ENCODE measurements at places on chromosomes 2 and 18. TPM values are rescaled to one million over a fixed set of nuclear protein-coding genes. Genes with fewer than 3 reads are reported as not detected.

NAPG gene
- 21.0 TPM for total RNA-seq

L3MBTL4 gene
- total RNA-seq = 0.05 TPM

SERPINB7 gene
- not detected for total RNA-seq

ZNF24 gene
- 47.8 TPM for total RNA-seq

TXNDC2 gene
- total RNA-seq = not detected

SIX3 gene
- not detected for total RNA-seq

SLC19A3 gene
- total RNA-seq = not detected

SLC16A14 gene
- 0.79 TPM for total RNA-seq

REG1A gene
- total RNA-seq = not detected

NYAP2 gene
- not detected for total RNA-seq

GRCh38 chr2:50650403-50650810 lies 381.5 kb downstream of the NRXN1 start:
- H3K36me3 ChIP-seq = no peaks in the 10 kb centered on the region
- DNase-seq = no peak
- H3K27me3 ChIP-seq = no peaks in the 10 kb centered on the region
- H3K27ac ChIP-seq = no peak overlapping the region
- no peak overlapping the region for H3K4me3 ChIP-seq
- H3K4me1 ChIP-seq = no peaks in the 10 kb centered on the region

GRCh38 chr18:50179465-50179864 lies 15.5 kb downstream of the MYO5B start:
- H3K4me1 ChIP-seq = no peaks in the 10 kb centered on the region
- no peaks in the 10 kb centered on the region for H3K36me3 ChIP-seq
- no peak overlapping the region for H3K4me3 ChIP-seq
- no peak for DNase-seq

DNA sequence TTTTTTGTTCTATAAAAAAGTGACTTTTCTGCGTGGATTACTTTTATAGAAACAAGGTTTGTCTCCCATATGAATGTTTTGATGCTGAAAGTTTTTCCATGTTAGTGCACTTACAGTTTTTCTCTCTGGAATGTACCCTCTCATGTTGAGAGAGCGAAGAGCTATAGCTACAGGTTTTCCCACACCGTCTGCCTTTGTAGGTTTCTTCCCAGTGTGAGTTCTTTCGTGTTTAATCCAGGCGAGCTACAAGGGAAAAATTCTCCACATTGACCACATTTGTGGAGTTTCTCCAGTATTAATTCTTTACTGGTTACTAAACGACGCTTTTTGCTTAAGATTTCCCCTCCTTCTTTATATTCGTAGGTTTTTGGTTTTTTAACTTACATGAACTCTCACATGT lies 85.1 kb downstream of the ACSL3 start:
- no peaks in the 10 kb centered on the region for H3K36me3 ChIP-seq
- DNase-seq = no peak
- no peak overlapping the region for H3K4me3 ChIP-seq
- peaks cover 14% of the 10 kb centered on the region for H3K4me1 ChIP-seq
- no peaks in the 10 kb centered on the region for H3K27me3 ChIP-seq
- no peak overlapping the region for H3K27ac ChIP-seq

GRCh38 chr2:134181219-134181618 lies 72.7 kb upstream of the MGAT5 start:
- peaks cover 6% of the 10 kb centered on the region for H3K36me3 ChIP-seq
- peaks cover 58% of the 10 kb centered on the region for H3K4me1 ChIP-seq
- no peaks in the 10 kb centered on the region for H3K27me3 ChIP-seq
- no peak overlapping the region for H3K27ac ChIP-seq

- peaks cover 36% of the 10 kb centered on the region for H3K27me3 ChIP-seq
- H3K36me3 ChIP-seq = no peaks in the 10 kb centered on the region
- DNase-seq = peak; percentile 75
Measured at GRCh38 chr2:25043241-25043867, 1.5 kb downstream of the EFR3B start.

DNA sequence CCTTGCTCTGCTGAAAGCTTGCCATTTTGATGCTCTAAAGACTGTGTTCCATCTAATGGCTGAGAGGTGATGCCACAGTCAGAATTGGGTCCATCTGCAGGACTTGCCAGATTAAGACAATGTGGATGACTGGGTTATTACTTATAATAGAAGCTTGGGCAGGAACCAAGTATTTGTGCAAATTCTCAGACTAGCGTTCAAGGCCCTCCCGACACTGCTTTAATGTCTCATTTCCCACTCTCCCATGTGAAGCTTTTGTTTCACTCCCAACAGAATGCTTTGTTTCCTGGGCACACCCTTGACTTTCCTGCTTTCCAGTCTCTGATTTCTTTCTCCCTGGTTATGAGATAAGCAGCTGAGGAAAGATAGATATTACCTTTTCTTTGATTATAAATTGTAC lies 215.8 kb downstream of the KCNS3 start:
- H3K27me3 ChIP-seq = no peaks in the 10 kb centered on the region
- H3K4me1 ChIP-seq = no peaks in the 10 kb centered on the region
- H3K4me3 ChIP-seq = no peak overlapping the region
- DNase-seq = no peak

DNA sequence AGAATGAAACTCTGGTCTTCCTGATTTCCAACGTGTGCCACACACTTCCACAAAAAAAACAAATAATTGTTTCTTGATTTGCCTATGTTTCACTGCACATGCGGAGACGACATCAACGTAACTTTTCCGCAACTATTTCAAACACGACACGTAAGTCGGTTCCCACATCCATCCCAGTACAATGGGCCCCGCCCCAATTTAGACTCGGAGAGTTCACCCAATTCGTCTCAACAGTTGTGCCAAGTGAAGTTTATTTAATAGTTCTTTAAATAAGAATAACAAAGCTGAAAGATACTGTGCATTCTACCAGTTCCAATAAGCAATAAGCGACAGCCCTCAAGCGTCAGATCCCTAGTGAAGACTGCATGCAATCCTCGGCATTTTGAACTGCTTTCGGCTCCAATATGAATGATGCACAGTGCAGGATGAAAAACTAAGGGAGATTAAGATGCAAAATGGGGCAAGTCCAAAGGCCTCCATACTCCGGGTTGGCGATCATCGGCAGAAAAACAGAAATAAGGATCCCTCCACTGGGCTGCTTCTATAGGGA lies 664 bp downstream of the CCT4 start:
- peaks cover 34% of the 10 kb centered on the region for H3K4me1 ChIP-seq
- H3K36me3 ChIP-seq = peaks cover 38% of the 10 kb centered on the region
- peak; percentile 34 for DNase-seq
- peak overlapping the region; percentile 99 for H3K4me3 ChIP-seq
- peak overlapping the region; percentile 98 for H3K27ac ChIP-seq
- H3K27me3 ChIP-seq = no peaks in the 10 kb centered on the region

DNA sequence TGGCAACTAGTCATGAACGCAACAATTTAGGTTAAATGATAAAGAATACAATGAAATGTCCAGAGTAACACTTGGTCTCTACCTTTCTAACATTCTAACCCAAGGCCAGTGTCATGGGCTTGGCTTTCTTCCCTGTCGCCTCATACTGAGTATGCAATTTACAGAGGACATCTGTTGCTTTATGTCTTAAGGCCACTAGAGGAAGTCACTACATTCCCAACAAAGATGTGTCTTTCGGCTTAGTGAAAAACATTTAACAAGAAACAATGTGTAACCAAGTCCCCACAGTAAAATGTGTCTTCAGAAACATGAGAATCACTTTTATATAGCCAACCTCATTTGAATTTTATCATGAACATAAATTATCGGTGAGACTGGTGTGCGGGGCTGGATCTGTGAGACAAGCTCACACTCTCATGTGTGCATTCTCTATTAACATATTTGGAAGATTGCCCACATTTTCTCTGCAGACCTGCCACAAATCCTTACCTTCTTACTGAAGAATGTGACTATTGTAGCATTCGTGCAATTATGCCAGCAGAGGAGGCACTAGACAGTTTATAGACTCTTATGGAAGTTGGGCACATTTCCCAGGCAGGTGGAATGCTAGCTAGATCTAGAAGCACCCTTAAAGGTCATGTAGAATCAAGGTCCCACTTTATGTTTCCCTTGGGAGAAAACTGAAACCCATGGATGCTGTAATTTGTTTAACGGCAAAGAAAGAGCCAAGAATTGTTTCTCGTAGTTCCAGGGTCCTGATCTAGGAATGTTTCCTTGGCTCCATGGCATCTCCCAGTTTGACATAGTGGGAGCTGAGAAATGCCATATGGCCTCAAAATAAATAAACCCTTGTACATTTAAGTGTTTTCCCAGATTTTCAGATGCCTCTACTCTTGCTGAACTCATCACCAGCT lies 101.8 kb downstream of the CD226 start:
- no peaks in the 10 kb centered on the region for H3K4me1 ChIP-seq
- no peak overlapping the region for H3K27ac ChIP-seq
- H3K36me3 ChIP-seq = no peaks in the 10 kb centered on the region
- DNase-seq = no peak

- H3K36me3 ChIP-seq = no peaks in the 10 kb centered on the region
- no peaks in the 10 kb centered on the region for H3K27me3 ChIP-seq
- no peak overlapping the region for H3K27ac ChIP-seq
Measured at GRCh38 chr2:28633204-28633603, 118.4 kb upstream of the PPP1CB start.

DNA sequence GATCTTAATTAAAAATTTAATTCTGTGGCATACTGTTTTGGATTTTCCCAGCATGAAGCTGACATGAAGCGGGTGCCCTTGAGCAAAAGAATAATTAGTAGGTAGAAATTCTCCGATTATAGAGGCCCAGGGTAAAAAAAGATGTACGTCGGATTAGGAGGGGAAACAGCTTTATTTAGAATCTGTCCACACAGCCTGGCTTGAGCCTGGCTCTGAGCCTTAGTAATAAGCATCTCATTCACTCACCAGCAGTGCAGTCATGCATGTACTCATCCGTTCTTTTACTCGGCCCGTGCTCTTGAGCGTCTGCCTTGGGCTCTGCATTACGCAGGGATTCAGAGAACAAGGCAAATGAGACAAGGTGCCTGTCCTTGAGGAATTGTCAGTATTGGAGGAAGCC lies 219.3 kb downstream of the AGAP1 start:
- H3K27ac ChIP-seq = no peak overlapping the region
- H3K4me1 ChIP-seq = no peaks in the 10 kb centered on the region
- DNase-seq = no peak
- no peak overlapping the region for H3K4me3 ChIP-seq

GRCh38 chr2:17336458-17336857 lies 181.8 kb downstream of the RAD51AP2 start:
- H3K4me3 ChIP-seq = no peak overlapping the region
- no peak for DNase-seq
- no peaks in the 10 kb centered on the region for H3K4me1 ChIP-seq

GRCh38 chr18:5287854-5288253 lies 7.7 kb downstream of the ZBTB14 start:
- DNase-seq = no peak
- peaks cover 39% of the 10 kb centered on the region for H3K4me1 ChIP-seq
- peaks cover 36% of the 10 kb centered on the region for H3K36me3 ChIP-seq

DNA sequence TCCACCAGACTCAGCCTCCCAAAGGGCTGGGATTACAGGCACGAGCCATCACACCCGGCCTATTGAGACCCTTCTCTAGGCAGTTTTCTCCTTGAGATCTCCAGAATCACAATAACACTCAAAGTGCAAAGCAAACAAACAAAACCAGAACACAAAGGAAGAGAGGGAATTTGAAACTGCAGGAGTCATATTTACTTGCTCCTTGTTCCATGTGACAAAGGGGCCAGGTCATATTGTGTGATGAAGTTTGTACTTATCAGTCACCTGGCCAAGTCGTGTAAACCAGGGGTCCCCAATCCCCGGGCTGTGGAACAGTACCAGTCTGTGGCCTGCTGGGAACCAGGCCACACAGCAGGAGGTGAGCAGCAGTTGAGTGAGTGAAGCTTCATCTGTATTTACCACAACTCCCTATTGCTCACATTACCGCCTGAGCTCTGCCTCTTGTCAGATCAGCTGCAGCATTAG lies 26.5 kb downstream of the SCYGR8 start:
- no peak overlapping the region for H3K27ac ChIP-seq
- H3K4me1 ChIP-seq = peaks cover 17% of the 10 kb centered on the region
- H3K36me3 ChIP-seq = no peaks in the 10 kb centered on the region
- no peak overlapping the region for H3K4me3 ChIP-seq

DNA sequence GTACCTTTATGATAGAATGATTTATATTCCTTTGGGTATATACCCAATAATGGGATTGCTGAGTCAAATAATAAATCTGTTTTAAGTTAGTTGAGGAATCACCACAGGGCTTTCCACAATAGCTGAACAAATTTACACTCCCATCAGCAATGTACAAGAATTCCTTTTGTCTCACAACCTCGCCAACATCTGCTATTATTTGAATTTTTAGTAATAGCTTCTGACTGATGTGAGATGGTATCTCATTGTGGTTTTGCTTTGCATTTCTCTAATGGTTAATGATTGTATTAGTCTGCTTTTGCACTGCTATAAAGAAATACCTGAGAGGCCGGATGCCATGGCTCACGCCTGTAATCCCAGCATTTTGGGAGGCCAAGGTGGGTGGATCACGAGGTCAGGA lies 1387.6 kb upstream of the ACVR2A start:
- no peaks in the 10 kb centered on the region for H3K36me3 ChIP-seq
- no peaks in the 10 kb centered on the region for H3K27me3 ChIP-seq
- no peak overlapping the region for H3K27ac ChIP-seq
- H3K4me1 ChIP-seq = no peaks in the 10 kb centered on the region
- no peak for DNase-seq

GRCh38 chr18:63317556-63317946 lies 2.0 kb downstream of the BCL2 start:
- no peaks in the 10 kb centered on the region for H3K27me3 ChIP-seq
- peak overlapping the region; percentile 98 for H3K4me3 ChIP-seq
- H3K4me1 ChIP-seq = peaks cover 44% of the 10 kb centered on the region
- no peak for DNase-seq

DNA sequence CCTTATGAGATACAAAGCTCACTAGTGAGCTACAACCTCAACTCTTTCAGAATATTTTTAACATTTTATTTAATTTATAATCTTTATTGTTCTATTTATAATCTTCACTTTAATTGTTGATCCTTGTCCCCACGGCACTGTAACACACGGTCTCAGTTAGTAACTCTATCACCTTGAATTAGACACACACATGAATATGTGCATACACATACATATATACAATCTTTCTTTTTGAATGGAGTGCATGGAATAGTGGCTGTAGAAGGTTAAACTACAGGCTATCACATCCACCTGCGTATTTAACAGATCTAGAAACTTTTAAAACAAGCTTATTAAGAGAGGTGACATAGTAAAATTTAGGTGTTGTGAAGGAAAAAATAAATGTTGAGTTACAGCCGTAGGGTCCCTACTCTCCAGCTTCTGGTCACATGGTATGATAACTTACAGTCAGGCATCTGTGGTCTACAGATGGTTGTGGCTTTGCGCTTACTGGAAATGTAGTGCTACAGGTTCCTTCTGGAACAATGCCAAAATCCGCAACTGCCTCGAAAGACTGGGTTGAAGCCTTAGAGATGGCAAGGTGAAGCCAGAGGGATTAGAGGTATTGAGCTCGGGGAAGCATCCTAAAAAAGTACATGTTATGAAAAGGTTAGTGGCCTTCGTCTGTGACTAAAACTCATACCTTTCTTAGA lies 1324.1 kb upstream of the SLC39A10 start:
- DNase-seq = no peak
- no peaks in the 10 kb centered on the region for H3K27me3 ChIP-seq
- H3K36me3 ChIP-seq = no peaks in the 10 kb centered on the region
- no peak overlapping the region for H3K27ac ChIP-seq
- H3K4me3 ChIP-seq = no peak overlapping the region

- peaks cover 29% of the 10 kb centered on the region for H3K4me1 ChIP-seq
- no peak overlapping the region for H3K4me3 ChIP-seq
- no peaks in the 10 kb centered on the region for H3K27me3 ChIP-seq
- no peak overlapping the region for H3K27ac ChIP-seq
- DNase-seq = no peak
- peaks cover 2% of the 10 kb centered on the region for H3K36me3 ChIP-seq
Measured at GRCh38 chr2:20049637-20050036, 1.8 kb downstream of the LAPTM4A start.
